ENCODE measurements at places on chromosomes 4 and X.

DNA sequence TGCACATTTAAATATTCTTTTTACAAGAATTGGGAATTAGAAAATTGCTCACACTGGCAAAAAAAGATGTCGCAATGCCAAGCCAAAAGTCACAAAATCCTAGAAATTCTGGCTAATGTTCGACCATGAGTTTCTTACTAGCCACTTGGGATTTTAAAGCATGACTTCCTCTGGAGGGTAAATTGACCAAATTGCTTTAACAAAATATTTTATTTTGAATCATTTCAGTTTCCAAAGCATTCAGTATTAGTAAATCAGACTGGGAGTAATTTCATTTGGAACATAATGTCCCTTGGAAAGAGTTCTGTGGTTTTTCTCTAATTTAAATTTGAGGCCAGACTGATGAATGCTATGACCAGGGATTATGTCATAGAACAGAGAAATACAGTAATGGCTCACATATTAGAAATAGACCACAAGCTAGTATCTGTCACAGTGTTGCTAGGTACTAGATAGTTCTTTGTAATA lies 7.6 kb upstream of the CXCL5 start:
- no peak for DNase-seq

DNA sequence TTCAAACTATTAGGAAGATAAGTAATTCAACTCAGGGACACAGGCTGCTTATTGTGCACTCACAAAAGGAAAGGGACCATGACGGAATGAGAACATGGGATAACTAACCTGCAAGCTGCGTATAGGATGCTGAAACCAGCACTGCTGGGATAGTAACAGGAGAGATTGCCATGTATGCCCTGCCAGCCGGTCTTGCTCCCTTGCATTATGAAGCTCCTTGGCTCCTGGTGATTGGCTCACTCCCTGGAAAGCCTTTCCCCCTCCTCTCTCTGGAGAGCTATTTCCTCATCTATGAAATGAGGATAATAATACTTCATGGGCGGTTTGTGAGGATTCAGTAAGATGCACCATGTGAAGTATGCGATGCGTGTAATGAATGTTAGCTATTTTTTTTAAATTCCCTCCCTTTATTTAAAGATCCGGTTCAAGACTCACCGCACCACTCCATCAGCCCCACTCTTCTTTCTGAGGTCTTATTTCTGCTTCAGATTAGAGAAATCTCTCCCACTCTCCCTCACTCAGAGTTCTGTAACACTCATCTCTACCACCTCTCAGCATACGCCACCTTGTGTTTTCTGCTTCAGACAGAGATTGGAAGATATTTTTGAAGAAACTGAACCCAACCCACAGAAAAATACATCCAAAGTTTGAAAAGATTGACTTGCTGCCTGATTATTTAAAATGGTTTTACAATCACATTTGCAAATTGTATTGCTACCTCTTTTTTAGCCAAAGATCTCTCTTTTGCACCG lies 18.4 kb downstream of the MSMO1 start:
- no peak for DNase-seq

DNA sequence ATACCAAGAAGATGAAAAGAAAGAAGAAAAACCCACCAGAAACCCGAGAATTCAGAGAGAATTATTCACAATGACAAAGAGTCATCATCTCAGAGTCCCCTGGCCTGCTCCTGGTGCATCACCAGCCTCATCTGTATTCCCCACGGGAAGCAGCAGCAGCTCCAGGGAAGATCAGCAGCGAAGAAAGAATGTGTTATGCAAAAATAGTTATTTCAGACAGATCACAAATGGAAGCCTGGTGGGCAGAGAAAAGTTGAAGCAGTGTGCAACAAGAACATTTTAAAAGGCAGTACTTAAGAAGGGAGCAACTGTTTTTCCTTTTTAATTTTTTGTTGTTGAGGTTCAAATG lies 189.2 kb downstream of the PPP3CA start:
- DNase-seq = no peak

GRCh38 chr4:140811429-140811828 lies 55.2 kb upstream of the TBC1D9 start:
- no peak for DNase-seq

DNA sequence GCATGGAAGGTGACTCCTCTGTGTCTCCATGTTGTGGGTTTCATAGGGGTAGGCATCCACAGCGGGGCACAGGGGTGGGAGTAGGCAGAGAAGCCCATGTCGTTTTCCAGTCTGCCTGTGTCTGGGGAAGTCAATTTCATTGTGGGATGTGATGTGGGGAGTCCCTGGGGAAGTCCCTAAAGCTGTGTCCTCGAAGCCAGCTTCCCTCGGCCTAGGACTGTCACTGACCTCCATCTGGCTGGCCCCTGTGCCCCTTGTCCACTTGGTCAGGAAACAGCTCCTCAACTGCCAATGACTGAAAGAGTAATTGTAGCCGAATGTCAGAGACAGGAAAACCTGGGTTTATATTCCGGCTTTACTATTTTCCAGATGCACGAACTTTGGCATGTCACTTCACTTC lies 109.6 kb downstream of the DRD5 start:
- DNase-seq = no peak

GRCh38 chr4:6548201-6548881 lies 26.6 kb upstream of the MAN2B2 start:
- no peak for DNase-seq

GRCh38 chr4:56386091-56386490 lies 1.2 kb downstream of the AASDH start:
- DNase-seq = no peak

DNA sequence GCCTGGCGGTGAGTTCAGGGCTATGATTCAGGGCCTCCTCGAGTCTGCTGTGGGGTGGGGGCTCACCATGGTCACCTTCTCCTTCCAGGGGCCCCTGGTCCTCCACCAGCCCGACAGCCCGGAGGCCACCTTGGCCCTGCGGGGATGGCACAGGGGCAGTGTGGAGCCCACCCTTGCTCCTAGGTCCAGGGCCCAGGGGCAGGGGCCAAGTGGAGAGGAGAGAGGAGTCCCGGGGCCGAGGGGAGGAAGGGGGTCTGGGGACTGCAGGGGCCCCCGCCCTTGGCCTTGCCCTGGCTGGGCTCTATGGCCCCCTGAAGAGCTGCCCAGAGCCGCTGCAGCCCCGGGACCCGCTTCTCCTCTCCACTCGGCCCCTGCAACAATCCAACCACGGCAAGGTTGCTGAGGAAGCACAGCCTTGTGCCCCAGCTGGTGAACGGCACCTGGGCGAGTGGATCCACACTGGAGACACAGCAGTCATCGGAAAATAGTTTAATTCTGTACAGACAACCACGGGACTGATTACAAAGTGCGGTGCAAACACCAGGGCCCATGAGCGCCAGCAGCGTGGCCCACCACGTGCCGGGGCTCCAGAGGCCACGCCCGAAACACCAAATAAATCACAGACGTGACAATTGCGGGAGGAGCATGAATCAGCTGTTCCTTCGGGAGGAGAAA lies 23.0 kb upstream of the CPLX1 start:
- DNase-seq = no peak

DNA sequence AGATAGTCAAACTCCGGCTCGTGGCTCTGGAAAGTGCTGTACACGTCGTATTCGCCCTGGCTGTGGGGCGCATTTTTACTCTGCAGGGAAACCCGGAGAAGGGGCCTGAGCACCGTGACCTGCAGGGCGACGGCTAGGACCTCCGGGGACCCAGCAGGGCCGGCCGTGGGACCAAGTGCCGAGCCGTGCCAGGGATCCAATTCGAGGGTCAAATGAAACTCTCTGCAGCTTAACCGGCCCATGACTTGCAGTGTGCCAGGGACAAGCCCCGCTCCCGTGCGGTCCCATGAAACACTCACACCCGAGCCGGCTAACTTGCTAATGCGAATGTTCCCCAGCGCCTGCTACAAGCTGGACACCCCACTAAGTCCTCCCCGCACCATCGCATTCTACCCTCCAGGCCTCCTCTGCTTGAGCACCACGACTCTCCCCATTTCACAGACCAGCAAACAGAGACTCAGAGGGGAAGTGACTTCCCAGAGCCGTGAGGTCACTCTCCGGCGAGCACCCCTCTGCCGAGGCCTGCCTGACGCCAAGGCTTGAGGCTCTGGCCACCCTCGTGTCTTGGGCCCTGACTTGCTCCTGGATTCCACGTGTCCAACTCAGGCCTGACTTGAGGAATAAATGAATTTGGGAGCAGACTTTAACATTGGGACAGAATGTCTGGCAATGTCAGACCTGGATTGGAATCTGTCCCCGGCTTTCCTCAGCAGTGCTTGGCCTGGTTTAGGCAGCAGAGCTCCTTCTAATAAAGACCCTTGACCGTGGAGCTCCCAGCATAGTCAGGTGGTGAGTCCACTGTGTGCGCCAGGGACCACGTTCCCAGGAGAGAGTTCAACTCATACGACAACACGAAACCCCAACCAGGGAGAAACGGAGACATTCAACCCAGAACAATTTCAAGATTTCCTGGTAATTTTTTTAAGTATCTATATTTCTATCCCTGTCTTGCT lies 93.6 kb downstream of the PPP2R2C start:
- DNase-seq = no peak

DNA sequence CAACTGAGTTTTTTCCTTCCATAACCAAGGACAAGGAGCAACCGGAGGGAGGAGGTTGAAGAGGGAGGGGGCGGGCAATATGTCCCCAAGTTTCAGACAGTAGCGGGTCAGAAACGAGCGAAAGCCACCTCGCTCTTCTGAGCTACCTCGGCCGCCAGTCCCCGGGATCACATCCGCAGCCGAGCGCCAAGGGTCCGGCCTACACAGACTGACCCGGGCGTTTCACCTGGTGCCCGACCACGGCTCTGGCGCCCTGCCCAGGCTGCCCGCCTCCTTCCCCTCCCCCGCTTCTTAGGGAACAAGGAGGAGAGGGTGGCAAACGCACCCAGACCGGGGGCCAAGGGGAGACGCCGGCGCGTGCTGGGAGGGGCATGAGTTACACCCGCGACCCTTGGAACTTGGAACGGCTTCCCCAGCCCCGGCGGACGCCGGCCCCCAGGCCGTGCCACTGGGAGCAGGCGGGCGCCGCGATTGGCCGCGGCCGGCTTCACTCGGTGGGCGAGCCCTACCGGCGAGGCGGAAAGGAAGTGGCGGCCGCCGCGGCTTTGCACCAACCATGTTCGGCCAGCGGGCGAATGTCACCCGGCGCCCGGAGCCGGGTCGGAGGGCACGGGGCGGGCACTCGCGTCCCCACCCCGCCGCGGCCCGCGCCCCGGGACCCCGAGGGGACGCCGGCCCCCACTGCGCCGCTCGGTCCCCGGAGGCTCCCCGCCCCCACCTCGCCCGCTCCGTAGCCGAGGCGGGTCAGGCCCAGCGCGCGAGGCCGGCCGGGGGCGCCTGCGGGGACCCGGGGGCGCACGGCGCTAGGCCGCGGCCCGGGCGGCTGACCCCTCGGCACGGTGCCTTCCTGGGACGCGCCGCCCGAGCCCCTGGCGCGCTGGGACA lies 1.5 kb downstream of the IRF2 start:
- DNase-seq = peak; percentile 56

DNA sequence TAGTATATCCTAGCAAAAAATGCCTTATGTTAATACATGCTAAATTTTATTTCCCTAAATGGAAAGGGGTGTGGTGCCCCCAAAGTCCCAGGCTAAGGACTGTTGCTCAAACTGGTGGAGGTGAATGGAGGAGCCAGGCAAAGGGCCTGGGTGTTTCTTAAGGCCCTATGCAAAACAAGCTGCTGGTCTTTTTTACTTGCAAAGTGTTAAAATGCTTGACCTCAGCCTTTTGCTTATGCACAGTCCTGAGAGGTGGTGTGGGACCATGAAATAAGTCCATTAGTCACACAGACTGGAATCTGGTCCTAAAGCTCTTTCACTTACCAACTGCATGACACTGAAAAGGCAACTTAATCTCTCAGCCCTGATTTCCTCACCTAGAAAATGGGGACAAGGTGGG lies 223.5 kb upstream of the MBNL3 start:
- no peak for DNase-seq

DNA sequence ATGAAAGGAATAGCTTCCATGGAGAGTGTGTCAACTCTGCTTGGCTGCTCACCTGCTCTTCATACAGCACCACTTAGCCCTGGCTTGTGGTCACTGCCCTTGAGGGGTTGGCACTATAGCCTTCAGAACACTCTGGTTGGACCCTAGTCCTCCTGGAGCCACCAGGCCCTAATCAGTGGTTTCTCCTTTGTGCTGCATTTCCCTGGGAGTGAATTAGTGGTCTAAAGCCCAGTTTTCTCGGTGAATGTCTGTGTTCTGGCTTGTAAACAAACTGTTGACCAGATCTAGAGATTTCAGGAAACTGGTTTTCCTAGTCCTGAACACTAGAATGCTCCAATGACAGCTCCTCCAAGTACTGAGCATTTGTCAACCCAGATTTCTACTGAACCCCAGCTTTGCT lies 28.6 kb upstream of the TMEM154 start:
- DNase-seq = no peak

GRCh38 chrX:46601283-46601682 lies 27.7 kb downstream of the CHST7 start:
- DNase-seq = no peak

DNA sequence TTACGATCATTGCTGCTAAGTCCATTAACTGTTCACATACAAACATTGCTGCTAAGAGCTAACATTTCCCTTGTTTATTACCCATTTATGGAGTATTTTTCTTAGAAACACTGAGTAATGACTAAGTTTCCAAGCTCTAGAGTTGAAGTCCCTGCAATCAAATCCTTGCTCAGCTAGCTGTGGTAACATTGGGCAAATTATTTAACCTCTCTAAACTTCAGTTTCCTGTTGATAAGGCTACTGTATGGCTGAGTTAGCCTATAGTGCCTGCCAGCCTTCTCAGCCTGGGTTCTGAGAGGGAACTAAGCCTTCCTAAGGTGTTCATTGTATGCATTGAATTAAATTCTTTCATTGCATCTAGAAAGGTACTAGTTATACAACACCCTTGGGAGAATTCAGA lies 15.2 kb upstream of the SCOC start:
- no peak for DNase-seq

DNA sequence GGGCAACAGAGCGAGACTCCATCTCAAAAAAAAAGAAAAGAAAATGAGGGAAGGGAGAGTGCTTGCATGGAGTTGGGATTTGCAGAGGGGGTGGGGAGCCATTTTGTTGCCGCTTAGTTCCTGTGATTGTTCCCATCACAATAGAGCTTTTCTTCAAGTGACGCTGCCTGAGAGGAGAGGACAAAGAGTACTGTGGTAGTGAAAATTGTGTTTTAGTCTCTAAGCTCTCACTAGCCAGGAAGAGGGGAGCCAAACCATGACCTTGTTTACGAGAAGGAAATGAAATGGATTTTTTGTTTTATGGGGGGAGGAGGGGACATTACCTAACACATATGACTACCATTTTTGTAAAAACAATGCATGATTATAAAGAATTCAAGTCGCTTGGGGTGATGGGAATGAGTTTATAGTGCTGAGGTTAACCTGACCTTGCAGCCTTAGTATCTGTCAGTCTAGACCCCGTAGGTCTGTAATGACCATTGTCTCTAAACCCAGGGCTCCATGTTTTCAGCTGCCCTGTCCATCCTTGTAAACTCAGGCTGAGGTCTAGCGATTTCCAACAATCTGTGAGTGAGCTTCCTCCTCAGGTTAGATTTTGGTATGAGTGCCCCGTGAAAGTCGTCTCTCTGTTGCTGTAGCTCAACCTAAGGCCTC lies 18.8 kb downstream of the SRD5A3 start:
- no peak for DNase-seq
